ENCODE measurements at places on chromosomes 4 and X. TPM values are rescaled to one million over a fixed set of nuclear protein-coding genes. Genes with fewer than 3 reads are reported as not detected.

- no peak overlapping the region for H3K27ac ChIP-seq
- peaks cover 29% of the 10 kb centered on the region for H3K4me1 ChIP-seq
- no peaks in the 10 kb centered on the region for H3K36me3 ChIP-seq
Measured at GRCh38 chrX:40167233-40167849, 69.6 kb upstream of the BCOR start.

GRCh38 chr4:54107951-54108748, 8.2 kb downstream of the GSX2 start:
- peaks cover 77% of the 10 kb centered on the region for H3K27me3 ChIP-seq
- no peaks in the 10 kb centered on the region for H3K36me3 ChIP-seq
- no peak overlapping the region for H3K27ac ChIP-seq
- no peak for DNase-seq
- H3K4me1 ChIP-seq: peaks cover 16% of the 10 kb centered on the region

- H3K36me3 ChIP-seq: no peaks in the 10 kb centered on the region
- no peak for DNase-seq
- no peaks in the 10 kb centered on the region for H3K4me1 ChIP-seq
- H3K4me3 ChIP-seq: no peak overlapping the region
- H3K27ac ChIP-seq: no peak overlapping the region
Measured at GRCh38 chr4:81898862-81899504, 427.3 kb upstream of the RASGEF1B start.

DNA sequence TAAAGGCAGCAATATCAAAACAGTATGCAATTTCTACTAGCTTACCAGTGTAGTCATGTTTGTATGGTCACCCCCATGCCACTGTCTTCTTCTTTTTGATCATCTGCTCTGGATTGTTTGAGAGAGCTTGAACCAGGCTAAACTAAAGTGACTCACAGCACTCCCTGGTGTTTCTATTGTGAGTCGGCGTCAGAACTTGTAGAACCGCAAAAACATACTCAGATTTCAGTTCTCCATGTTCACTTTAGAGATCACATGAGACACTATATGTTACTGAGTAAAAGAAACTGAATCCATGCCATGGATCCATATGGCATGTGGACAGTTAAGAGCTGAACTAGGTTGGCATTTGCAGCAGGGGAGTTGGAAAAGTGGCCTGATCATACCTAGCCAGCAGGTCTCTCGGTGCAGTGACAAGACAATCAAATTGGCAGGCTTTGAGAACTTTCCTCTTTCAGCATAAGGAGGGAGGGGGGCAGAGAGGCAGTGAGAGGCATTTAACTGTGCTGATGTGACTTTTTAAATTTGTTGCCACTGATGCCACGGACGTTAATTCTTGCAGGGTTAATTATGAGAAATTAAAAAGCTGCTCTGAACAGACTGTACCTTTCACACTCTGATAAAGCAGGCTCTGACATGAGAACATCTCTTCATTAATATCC, 88.4 kb downstream of the AFF2 start:
- H3K27ac ChIP-seq: no peak overlapping the region
- H3K4me1 ChIP-seq: peaks cover 2% of the 10 kb centered on the region
- peak; percentile 13 for DNase-seq
- no peaks in the 10 kb centered on the region for H3K36me3 ChIP-seq
- no peaks in the 10 kb centered on the region for H3K27me3 ChIP-seq

- H3K4me1 ChIP-seq: peaks cover 12% of the 10 kb centered on the region
- H3K27me3 ChIP-seq: no peaks in the 10 kb centered on the region
- peak; percentile 86 for DNase-seq
- H3K27ac ChIP-seq: no peak overlapping the region
Measured at GRCh38 chr4:174255786-174256185, 27.7 kb downstream of the FBXO8 start.

- H3K4me3 ChIP-seq: no peak overlapping the region
- no peak for DNase-seq
- no peaks in the 10 kb centered on the region for H3K36me3 ChIP-seq
- H3K27ac ChIP-seq: no peak overlapping the region
- no peaks in the 10 kb centered on the region for H3K27me3 ChIP-seq
Measured at GRCh38 chrX:72662020-72662747, 51.9 kb downstream of the PHKA1 start.

DNA sequence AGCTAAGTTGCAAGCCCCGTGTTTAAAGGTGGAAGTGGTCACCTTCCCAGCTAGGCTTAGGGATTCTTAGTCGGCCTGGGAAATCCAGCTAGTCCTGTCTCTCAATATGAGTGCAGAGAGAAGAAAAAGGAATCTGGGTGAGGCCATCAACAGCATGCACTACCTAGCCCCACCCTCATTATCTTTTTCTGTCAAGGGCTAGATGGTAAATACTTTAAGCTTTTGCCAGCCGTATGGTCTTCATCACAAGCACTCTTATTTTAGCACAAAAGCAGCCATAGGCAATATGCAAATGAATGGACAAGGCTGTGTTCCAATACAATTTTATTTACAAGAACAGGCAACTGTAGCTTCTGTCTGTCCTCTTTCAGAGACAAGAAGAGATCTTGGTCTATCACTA, 282.9 kb downstream of the ZNF674 start:
- H3K4me1 ChIP-seq: no peaks in the 10 kb centered on the region
- H3K27me3 ChIP-seq: no peaks in the 10 kb centered on the region
- H3K36me3 ChIP-seq: no peaks in the 10 kb centered on the region
- no peak overlapping the region for H3K27ac ChIP-seq
- H3K4me3 ChIP-seq: no peak overlapping the region

DNA sequence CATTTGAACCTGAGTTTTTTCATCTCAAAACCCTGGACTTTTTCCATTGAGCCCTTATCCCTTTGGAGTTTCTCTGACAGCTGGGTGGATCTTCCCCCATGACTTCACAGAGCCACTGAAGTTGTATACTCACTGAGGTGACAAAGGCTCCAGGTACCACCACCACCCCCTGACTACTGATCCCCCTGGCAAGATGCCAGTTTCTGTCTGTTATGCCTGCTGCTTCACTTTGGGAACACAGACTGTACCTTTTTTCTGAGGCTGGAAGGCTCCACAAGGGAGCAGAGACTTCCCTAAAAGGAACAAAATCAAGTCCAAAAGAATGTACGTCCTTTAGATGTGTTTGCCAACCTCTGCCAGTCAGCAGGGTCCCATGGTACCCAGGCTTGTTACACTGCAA, 160.3 kb upstream of the JADE1 start:
- H3K27me3 ChIP-seq: no peaks in the 10 kb centered on the region
- H3K4me3 ChIP-seq: no peak overlapping the region
- no peaks in the 10 kb centered on the region for H3K4me1 ChIP-seq
- no peaks in the 10 kb centered on the region for H3K36me3 ChIP-seq
- no peak for DNase-seq
- H3K27ac ChIP-seq: no peak overlapping the region

DNA sequence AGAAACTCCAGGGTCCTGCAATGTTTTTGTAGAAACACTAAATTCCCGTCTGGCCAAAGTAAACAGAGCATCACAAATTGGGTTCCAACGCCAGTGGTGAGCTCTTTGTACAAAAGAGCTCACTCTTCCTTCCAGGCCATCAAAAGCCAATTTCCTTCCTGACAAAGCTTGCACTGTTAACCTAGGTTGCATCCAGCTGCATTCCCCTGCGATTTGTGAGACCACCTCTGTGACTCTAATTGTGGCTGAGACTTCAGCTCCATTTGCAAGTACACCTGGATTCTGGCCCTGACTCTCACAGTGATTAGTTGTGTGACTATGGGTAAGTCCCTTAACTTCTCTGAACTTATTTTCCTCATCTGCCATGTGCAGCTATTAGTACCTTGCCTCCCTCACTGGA, 212.5 kb upstream of the CXorf66 start:
- peaks cover 7% of the 10 kb centered on the region for H3K4me1 ChIP-seq
- no peak overlapping the region for H3K27ac ChIP-seq
- H3K27me3 ChIP-seq: no peaks in the 10 kb centered on the region
- no peaks in the 10 kb centered on the region for H3K36me3 ChIP-seq
- H3K4me3 ChIP-seq: no peak overlapping the region

GRCh38 chrX:107731831-107732502, 43.6 kb downstream of the TSC22D3 start:
- H3K4me1 ChIP-seq: peaks cover 6% of the 10 kb centered on the region
- H3K4me3 ChIP-seq: no peak overlapping the region
- no peak overlapping the region for H3K27ac ChIP-seq
- peak; percentile 65 for DNase-seq
- H3K27me3 ChIP-seq: no peaks in the 10 kb centered on the region

The PAGE2 gene
- not detected for total RNA-seq

The SHOX gene
- not detected for total RNA-seq

The TDO2 gene
- total RNA-seq: 0.24 TPM

The UGT2B17 gene
- not detected for total RNA-seq

The RHOXF1 gene
- not detected for total RNA-seq

The NEIL3 gene
- total RNA-seq: 0.91 TPM

Measured in astrocyte (in vitro differentiated cells and primary cell).